Tibial artery (tissue), 4 donors: ENCODE measurements at places on chromosomes 6 and 20.

DNA sequence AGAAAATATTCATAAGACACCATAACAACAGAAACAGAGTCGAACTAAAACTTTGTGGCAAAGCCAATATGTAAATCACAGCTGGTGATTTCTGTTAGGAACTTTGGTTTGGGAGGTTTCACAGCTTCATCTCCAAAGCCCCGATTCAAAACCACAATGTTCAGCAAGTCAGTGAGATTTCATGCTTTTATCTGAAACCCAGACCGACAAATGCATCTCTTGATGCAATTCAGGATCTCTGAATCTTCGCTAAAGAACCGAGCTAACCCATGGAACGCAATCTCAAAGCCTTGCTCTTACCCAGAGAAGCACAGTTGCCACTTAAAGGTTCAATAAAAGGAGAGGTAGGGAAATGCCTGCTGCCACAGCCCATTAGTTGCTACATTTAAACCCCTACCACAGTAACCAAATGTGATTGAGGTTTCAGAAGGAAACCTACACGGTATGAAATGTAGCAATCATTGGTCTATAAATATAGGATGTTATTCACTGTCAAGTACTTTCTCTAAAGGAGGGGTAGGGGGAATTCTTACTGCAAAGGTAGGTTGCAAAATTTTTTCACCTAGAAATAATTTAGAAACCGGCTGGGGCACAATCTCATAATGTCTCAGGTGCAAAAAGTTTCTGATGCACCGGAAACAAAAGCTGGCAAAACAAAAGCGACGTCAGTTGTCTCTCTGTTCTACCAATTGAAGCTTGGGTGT is 381.0 kb upstream of the ARID1B start:
- DNase-seq: no peak

- no peak for DNase-seq
Measured at GRCh38 chr6:40816601-40817000, 222.4 kb downstream of the UNC5CL start.

DNA sequence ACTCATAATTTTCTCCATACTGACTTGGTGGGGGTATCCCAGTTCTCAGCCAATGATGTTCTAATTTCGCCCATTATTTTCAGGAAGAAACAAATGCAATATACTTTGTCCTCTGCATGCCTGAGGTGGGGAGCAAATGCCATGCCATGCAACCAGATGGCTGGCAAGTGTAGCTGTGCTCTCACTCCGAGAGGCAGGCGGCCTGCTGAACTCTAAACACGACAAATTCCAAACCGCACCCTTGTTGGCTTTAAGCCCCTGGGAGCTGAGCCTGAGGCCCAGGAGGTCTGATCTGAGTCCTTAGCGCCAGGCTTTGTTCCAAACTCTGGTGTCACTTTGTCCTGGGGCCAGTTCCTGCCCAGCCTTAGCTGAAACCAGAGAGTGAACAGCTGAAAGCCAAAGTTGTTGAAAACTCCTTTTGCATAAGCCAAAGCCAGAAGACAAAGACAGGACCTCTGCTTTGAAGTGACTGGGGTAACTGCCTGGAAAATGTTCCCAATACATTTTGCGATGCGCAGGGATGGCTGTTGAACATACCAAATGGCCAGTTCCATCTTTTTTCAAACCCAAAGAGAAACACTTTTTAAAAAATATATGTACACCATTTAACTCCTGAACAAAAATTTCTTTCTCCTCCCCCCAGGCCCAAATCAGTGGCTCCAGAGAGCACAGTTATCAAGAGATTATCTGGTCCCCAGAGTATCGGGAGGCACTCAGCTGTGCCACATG is 46.2 kb downstream of the TTI1 start:
- peak; percentile 55 for DNase-seq

DNA sequence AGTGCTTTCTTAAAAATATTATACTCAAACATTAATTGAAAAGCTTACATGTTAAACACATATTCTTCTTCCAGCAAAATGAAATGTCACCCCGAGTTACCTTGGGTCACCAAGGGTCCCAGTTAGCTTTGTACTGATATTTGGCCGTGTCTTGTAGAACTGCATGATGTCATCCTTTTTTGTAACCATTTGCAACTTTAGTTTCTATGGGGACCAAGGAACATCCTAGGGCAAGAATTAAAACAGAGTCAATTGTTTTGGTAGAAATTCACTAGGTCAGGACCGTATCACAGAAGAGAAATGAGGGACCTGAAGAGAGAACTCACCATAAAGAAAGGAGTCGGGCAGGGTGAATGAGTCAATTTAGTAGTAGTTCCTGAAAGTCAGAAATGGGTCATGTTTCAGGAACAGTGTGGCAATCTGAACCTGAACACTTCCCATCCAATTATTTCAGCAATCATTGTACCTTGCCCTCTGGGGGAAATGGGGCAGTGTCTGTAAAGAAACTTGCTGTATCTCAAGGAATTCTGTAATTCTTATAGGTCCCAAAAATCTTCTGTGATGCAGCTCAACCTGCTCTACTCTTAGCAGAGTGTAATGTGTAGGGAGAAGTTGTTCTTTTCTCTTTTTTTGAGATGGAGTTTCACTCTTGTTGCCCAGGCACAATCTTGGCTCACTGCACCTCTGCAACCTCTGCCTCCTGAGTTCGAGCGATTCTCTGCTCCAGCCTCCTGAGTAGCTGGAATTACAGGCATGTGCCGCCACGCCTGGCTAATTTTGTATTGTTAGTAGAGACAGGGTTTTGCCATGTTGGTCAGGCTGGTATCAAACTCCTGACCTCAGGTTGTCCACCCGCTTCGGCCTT is 5.3 kb upstream of the AKAP7 start:
- no peak for DNase-seq

DNA sequence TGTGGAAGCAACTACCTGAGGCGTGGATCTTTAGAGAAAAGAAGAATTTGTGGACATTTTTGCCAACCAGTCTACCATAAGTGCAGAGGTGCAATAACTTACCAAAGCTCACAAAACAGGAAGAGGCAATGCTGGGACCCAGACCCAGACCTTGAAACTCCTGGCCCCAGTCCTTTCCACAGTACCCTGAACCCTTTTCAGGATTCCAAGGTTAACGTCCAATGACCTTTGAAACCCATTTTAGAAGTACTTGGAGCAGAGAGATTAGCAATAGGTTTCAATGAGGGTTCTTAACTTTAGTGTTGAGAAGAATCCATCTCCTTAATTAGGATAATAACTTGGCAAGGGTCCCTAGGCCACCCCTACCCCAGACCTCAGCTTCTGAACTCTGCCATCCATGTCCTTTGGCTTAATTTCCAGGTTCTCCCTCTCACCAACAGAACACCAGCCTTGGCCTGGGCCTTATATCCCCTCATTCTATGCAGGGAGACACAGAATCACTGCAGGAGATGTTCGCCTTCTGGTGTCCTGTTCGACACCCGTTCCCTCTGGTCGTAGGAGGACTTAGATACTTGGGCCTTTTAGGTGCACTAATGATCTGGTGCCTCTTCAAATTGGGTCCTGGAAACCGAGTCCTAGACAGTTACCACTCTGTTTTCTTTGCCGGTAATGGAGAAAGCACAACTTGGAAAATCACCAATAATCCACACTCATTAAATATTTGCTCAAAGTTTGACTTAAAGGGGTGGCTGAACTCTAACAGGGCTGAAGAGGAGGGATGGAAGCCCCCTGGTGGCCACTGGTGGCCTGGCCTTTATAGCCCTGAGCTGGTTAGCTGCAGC is 40.6 kb downstream of the ISM1 start:
- no peak for DNase-seq

- DNase-seq: no peak
Measured at GRCh38 chr6:138038142-138038870, 68.9 kb downstream of the PERP start.

DNA sequence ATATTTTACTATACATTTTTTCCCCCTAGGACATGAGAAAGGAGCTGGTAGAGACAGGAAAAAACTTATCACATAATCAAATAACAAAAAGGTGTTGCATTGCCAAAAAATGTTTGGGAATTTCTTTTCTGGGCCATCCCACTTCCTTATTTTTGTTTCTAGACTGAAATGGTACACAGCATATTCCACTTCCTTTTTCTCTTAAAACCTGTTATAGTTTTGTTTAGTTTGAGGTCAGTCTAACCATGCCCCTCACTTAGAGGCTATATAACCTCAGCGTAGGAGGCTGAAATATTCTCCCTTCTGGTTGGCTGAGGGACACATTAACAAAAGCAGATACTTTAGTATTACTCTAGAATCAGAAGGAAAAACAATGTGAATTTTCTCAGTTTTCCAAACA is 323.9 kb downstream of the GJA1 start:
- no peak for DNase-seq

- no peak for DNase-seq
Measured at GRCh38 chr20:2463616-2464365, 6.8 kb downstream of the SNRPB start.

DNA sequence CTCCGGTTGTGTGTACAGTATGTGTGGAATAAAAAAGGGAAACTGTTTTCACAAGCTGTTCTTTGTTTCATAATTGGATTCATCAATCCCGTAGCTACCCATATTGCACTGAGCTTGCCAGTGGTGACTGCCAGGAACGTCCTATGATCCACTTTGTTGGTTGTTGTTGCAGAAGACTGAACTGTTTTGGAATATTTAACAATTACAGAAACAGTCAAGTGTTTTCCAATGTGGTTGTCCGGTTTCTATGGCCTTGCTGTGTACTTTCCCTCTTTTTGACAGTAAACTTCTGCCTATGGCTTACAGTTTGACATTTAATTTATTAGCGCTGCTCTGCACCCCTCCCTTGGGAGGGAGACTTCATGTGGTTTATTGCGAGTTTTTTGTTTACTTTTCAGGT is 141.2 kb downstream of the DTNBP1 start:
- DNase-seq: peak; percentile 67

- DNase-seq: no peak
Measured at GRCh38 chr6:150142670-150143515, at the start of gene PPP1R14C. Gene PPP1R14C, plus strand, starts transcription at chr6:150143044. Its CDS starts 149 bp downstream, at chr6:150143193.

DNA sequence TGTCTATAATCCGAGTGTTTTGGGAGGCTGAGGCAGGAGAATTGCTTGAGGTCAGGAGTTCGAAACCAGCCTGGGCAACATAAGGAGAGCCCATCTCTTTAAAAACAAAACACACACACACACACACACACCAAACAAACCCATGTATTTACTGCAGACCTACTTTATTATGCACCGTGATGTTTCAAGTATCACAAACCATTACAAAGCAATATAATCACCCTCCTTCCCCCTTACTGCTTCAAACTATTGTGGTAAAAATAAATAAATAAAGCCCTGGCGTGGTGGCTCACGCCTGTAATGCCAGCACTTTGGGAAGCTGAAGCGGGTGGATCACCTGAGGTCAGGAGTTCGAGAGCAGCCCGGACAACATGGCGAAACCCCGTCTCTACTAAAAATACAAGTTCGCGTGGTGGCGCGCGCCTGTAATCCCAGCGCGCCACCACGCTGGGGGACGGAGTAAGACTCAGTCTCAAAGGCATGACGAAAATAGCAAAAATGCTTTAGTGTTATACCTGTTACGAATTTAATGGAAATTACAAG is 1.5 kb downstream of the TBCC start:
- no peak for DNase-seq

- no peak for DNase-seq
Measured at GRCh38 chr20:39645131-39645530, 683.0 kb downstream of the DHX35 start.

- no peak for DNase-seq
Measured at GRCh38 chr6:68756454-68757375, 121.6 kb downstream of the ADGRB3 start.

- DNase-seq: no peak
Measured at GRCh38 chr6:45586216-45587171, 208.8 kb upstream of the SUPT3H start.

DNA sequence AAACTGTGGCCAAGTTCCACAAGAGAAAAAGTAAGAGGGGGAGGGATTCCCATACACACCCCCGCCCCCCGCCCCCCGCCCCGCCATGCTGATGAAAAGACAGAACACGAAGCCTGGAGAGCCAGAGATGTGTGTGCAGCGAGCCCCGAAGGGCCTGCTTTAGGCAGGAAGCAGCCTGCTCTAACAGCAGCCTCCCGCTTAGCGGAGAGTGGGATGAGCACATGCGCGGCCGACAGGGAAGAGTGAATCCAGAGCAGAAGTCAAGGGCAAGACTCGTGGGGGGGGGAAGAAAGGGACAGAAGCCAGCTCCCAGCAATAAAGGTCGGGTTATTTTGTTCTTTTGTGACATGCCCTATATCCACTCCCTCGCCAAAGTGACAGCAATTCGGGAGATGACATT is 67.2 kb upstream of the PTGIS start:
- DNase-seq: no peak

DNA sequence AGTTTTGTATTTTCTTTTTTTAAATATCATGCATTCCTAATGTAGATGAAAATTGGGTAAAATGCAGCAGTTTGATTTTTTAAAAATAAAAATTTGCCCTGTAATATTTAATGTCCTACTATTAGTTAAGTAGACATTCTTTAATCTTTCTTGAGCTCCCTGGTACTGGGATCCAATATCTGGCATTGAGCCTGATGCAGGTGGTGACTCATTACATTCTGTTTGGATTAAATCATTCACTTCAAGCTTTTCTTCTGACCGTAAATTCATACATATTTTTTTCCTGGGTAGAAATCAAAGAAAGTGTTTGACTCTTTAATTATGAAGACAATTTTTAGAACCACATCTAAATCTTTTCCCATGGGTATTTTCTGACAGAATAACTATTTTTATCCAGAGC is 768.8 kb upstream of the SLC35B3 start:
- DNase-seq: no peak

- no peak for DNase-seq
Measured at GRCh38 chr6:89214197-89214596, 3.0 kb downstream of the GABRR1 start.

DNA sequence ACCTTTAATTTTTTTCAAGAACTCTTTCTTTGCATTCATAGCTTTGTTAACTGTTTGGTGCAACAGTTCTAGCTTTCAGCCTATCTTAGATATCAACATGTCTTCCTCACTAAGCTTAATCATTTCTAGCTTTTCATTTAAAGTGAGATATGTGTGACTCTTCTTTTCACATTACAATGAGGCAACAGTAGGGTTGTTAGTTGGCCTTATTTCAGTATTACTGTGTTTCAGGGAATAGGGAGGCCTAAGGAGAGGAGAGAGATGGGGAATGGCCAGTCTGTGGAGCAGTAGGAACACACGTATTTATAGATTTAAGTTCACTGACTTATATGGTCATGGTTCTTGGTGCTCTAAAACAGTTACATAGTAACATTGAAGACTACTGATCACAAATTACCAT is 35.8 kb downstream of the CST9L start:
- no peak for DNase-seq

DNA sequence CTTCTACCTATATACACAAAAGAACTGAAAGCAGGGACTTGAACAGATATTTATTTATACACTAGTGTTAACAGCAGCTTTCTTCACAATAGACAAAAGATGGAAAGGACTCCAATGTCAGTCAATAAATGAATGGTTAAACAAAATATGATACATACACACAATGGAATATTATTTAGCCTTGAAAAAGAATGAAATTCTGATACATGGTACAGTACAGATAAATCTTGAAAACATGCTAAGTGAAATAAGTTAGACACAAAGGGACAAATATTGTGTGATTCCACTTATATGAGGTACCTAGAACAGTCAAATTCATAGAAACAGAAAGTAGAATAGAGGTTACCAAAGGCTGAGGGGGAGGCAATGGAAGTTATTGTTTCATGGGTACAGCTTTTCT is 79.8 kb upstream of the ADTRP start:
- no peak for DNase-seq

GRCh38 chr20:10185741-10186558 is 32.7 kb upstream of the SNAP25 start:
- no peak for DNase-seq
